A172 (cell line): ENCODE measurements at places on chromosomes 3 and 15. TPM values are rescaled to one million over a fixed set of nuclear protein-coding genes. Genes with fewer than 3 reads are reported as not detected.

Gene TRIP4
- total RNA-seq = 10.3 and 18.3 TPM in 2 replicates

Gene OXTR
- 115 and 124 TPM in 2 replicates for total RNA-seq

Gene WDR93
- 0.17 TPM in 1 of 2 replicates, not detected in the other for total RNA-seq

Gene GNAT1
- total RNA-seq = not detected in 2 replicates

Gene HESX1
- total RNA-seq = 1.1 TPM in 1 of 2 replicates, not detected in the other
